ENCODE measurements at places on chromosomes 12 and 14.

DNA sequence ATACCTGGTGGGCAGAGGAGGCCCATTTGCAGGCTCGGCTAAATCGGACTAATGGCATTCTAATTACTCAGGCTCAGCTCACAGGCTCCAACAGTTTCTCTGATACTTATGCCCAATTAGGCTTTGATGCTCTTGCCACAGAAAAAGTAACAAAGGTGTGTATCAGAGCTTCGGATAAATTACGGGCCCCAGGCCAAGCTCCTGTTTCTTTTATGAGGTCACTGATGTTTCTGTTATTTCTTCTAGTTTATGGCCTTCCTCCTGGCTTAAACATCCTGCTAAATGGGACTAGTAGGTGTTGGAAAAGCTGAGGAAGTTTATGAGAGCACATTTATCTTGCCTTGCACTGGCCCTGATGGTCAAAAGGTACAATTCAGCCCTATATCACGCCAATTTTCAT is 28.8 kb upstream of the C12orf75 start:
- no peak for DNase-seq

- no peak for DNase-seq
Observed at GRCh38 chr14:33343016-33343415, 404.3 kb downstream of the NPAS3 start.

- no peak for DNase-seq
Observed at GRCh38 chr14:29521526-29522137, 406.0 kb downstream of the PRKD1 start.

- no peak for DNase-seq
Observed at GRCh38 chr14:68607081-68607866, 185.6 kb downstream of the ZFP36L1 start.

- DNase-seq: no peak
Observed at GRCh38 chr14:25988536-25988935, 609.3 kb downstream of the NOVA1 start.

DNA sequence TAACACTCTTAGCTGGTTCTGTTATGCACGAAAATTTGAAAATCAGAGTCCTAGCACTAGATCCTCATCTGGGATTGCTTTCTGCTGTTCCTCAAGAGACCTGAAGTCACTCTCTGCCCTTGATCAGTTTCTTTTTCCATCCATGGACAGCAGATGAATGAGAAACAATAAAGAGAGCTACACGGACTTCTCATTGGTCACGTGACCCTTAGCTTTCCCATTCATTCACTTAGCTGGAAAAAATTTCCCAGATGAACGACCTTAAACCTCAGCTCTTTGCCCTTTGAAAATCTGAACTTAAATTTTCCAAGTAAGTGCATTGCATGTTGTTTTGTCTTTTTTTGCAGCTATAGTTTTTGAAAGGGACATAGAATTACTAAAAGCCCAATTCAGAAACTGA is 27.2 kb upstream of the RGS6 start:
- DNase-seq: no peak

- DNase-seq: no peak
Observed at GRCh38 chr12:75727577-75727976, 216.2 kb upstream of the KRR1 start.

DNA sequence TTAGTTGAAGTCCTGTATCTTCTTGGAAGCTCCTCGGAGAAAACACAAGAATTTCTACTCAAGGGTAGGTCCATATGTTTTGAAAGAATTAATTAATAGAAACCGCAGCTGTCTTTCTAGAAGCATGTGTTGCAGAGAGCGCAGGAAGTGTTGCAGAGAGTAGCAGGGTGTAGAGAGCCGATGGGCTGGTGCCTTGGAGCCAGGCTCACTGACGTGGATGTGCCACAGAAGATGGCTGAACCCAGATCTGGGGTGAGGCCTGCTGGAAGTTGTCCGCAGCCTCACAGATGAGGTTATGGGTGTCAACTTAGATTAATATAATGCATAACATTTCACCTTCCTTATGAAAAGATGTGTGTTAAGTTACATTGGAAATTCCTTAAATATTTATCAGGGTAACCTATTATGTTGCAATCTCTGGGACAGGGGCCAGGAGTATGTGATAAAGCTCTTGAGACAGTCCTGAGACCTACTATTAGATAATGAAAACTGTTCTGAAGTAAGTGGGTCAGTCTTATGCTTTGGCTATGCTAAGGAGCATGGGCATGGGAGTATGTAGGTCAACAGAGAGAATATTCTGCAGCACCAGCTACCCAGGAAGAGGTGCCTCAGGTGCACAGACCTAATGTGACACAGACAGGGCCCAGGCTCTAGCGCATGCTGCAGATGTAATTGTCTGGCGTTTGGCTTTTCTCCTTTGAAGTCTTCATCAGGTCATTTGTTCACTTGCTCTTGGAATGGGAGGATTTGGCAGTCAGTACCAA is 973.3 kb downstream of the BCL11B start:
- no peak for DNase-seq

DNA sequence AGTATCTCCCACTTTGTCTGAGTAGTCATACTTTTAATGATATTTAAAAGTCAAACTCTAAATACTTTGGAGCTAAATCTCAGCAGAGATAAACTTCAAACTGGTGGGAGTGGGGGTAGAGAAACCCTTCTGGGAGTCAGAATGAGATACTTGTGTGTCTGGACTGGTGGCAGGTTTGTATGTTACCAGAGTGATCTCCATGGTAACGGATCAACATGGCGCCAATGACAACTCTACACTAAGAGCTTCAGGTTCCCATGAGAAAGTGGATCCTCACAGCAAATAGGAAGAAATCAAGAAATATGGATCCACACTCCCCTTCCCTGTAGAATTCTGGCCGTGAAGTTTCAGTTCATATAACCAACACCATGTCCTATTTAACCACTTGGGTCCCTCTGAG is 121.9 kb downstream of the ETV6 start:
- no peak for DNase-seq

DNA sequence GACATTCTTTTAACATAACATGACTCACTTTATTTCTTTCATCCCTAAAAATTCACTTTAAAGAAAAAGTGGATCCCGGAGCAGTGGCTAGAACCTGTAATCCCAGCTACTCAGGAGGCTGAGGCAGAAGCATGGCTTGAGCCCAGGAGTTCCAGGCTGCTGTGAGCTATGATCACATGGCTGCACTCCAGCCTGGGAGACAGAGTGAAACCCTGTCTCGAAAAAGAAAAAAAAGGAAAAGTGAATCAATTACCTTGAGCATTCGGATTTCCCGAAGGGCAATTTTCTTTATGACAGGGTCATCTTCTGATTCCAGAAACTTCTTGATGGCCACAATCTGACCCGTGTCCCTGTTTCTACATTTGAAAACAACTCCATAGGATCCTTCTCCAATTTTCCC is 1.2 kb downstream of the CDKL1 start:
- no peak for DNase-seq

Measured in hippocampal formation (tissue), 2 donors.